ENCODE measurements at places on chromosomes 4 and X.

GRCh38 chr4:164136180-164136616 lies 617.7 kb upstream of the SMIM31 start:
- no peak for DNase-seq

GRCh38 chr4:188005561-188005960 lies 10.0 kb downstream of the ZFP42 start:
- DNase-seq: no peak

- no peak for DNase-seq
Measured at GRCh38 chr4:147768113-147768512, 36.2 kb downstream of the ARHGAP10 start.

GRCh38 chrX:5595570-5595969 lies 633.1 kb downstream of the NLGN4X start:
- DNase-seq: no peak

GRCh38 chr4:2871911-2872310 lies 28.3 kb downstream of the ADD1 start:
- no peak for DNase-seq

DNA sequence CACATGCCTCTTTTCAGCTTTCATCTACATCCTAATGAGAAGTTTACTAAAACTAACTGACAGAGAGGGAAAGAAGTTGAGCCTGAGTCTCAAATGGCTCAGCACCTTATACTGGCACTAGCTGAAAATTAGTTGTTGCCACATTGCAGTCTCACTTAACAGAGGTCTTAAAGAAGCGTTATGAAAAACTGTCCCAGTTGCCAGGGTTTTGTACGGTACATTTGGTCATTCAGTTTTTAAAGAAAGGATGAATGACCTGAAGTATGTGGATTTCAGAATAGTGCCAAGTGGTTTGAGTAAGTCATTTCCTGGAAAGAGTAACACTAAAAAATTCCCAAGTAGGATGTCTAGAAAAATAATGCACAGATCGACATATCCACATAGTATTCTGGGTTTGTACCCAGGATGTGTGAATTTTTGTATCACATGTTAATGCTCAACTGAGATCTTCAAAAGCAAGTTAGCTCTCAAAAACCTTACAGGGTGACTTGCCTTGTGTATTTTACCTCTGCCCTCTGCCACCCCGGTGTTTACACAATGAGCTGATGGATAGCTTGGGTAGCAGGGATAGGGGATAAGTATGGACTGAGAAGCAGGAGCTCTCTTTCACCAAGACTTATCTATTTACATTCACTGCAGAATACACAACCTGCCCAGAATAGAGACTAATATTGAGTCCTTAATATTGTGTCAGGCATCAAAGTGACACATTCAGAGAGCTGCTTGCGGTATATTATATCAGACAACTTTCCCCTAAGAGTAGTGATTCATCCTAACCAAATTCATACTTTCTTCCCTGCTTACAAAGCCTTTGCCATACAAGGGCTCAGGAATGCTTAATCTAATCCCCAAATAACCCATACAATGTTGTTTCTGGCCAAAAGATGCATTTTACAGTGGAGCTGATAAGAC lies 1075.7 kb upstream of the PABPC4L start:
- no peak for DNase-seq

- DNase-seq: no peak
Measured at GRCh38 chrX:8711401-8711800, 20.5 kb downstream of the ANOS1 start.

DNA sequence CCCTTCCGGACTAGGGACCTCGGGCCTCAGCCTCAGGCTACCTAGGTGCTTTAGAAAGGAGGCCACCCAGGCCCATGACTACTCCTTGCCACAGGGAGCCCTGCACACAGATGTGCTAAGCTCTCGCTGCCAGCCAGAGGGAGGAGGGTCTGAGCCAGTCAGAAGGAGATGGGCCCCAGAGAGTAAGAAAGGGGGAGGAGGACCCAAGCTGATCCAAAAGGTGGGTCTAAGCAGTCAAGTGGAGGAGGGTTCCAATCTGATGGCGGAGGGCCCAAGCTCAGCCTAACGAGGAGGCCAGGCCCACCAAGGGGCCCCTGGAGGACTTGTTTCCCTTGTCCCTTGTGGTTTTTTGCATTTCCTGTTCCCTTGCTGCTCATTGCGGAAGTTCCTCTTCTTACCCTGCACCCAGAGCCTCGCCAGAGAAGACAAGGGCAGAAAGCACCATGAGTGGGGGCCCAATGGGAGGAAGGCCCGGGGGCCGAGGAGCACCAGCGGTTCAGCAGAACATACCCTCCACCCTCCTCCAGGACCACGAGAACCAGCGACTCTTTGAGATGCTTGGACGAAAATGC lies at the start of gene WAS:
Gene WAS (plus strand): TSS at position 389 of the 572 bp plus-strand sequence. CDS start 55 bp downstream, at position 444.
- no peak for DNase-seq

DNA sequence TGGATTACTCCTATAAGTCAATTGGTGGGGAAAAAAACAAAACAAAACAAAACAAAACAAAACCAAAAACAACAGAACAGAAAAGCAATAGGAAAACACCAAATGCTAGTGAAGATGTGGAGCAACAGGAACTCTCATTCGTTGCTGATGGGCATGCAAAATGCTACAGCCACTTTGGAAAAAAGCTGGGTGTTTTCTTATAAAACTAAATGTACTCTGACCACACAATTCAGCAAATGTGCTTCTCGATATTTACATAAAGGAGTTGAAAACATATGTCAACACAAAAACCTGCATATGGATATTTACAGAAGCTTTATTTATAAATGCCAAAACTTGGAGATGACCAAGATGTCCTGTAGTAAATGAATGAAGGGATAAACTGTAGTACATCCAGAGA lies 703.6 kb upstream of the FAM241A start:
- DNase-seq: no peak

- DNase-seq: no peak
Measured at GRCh38 chr4:55103224-55103623, 22.2 kb downstream of the KDR start.

GRCh38 chrX:10259716-10260115 lies 102.9 kb downstream of the CLCN4 start:
- DNase-seq: no peak
